ENCODE measurements at places on chromosomes 1 and 21. TPM values are rescaled to one million over a fixed set of nuclear protein-coding genes. Genes with fewer than 3 reads are reported as not detected.

WNT2B gene
- 1.9 TPM for total RNA-seq

GJA4 gene
- not detected for total RNA-seq

YBEY gene
- 17.1 TPM for total RNA-seq

RPTN gene
- 1.7 TPM for total RNA-seq

C1orf87 gene
- not detected for total RNA-seq

OR2T33 gene
- total RNA-seq, result not detected

CFHR1 gene
- not detected for total RNA-seq

ASAP3 gene
- 10.5 TPM for total RNA-seq

COQ8A gene
- total RNA-seq, result 4.4 TPM

LYPLAL1 gene
- 18.1 TPM for total RNA-seq

TLCD4 gene
- 0.34 TPM for total RNA-seq

FCGR1A gene
- not detected for total RNA-seq

MFN2 gene
- 105 TPM for total RNA-seq

LCE3D gene
- total RNA-seq, result 35.9 TPM

MNDA gene
- not detected for total RNA-seq

NES gene
- total RNA-seq, result under 0.01 TPM

HCRTR1 gene
- total RNA-seq, result not detected

FCRL6 gene
- not detected for total RNA-seq

CAMSAP2 gene
- total RNA-seq, result 129 TPM

ANGPTL3 gene
- not detected for total RNA-seq

CNKSR1 gene
- 12.3 TPM for total RNA-seq

OR10Z1 gene
- total RNA-seq, result not detected

RAVER2 gene
- total RNA-seq, result 8.5 TPM

GREM2 gene
- total RNA-seq, result not detected

ERICH3 gene
- not detected for total RNA-seq

LUZP1 gene
- 32.5 TPM for total RNA-seq

OR10R2 gene
- not detected for total RNA-seq

TAL1 gene
- total RNA-seq, result not detected

TEX38 gene
- not detected for total RNA-seq

MX2 gene
- 0.34 TPM for total RNA-seq

FAM163A gene
- total RNA-seq, result not detected

All from nasal cavity respiratory epithelium epithelial cell of viscerocranial mucosa (primary cell).